ENCODE measurements at places on chromosomes 4 and X.

- DNase-seq = no peak
Measured at GRCh38 chrX:138082251-138082650, 516.3 kb downstream of the ZIC3 start.

GRCh38 chrX:105483011-105483410 lies 262.5 kb upstream of the TEX13A start:
- DNase-seq = no peak

GRCh38 chr4:53914313-53915016 lies 149.9 kb downstream of the CHIC2 start:
- no peak for DNase-seq

- no peak for DNase-seq
Measured at GRCh38 chr4:154276496-154276895, 215.1 kb downstream of the DCHS2 start.

DNA sequence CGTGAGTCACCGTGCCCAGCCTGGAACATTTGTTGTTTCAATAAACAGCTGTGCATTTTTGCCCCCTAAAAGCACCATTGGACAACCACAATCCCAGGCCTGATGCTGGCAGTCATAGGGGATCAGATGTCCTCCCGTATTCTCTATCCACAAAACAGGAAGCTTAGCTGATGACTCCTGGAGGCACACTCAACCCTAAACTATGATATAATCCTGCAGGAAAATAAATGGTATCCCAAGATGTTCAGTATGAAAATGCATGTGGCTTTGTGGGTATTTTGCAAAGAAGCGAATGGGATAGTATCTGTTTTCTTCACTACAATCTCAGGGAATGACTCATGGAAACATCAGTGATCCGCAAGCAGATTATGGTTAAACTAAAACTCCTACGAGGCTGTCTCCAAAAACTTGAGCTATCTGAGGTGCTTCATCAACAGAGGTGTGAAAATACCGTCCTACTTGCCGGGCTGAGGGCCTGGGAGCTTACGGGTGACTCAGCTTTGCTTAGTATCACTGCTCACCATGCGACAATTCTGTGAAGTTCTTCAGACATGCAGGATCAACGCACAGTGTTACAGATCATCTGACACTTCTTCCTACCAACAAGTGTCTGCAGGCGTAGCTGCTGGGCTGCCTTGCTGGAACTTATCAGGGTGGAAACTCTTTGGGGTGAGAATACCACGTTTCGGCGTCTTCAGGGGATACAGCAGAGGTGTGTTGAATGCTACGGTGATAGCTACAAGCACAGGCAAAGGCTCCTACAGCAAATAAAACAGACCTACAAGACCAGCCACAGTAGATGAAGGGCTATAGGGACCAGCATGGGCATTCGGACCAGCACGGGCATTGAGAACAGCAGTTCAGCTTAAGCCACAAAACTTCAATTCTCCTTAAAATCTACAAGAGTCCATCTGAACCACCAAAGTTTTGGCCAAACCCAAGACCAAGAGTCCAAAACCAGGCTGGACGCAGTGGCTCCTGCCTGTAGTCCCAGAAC lies 148.5 kb downstream of the DHRSX start:
- DNase-seq = peak; percentile 40

DNA sequence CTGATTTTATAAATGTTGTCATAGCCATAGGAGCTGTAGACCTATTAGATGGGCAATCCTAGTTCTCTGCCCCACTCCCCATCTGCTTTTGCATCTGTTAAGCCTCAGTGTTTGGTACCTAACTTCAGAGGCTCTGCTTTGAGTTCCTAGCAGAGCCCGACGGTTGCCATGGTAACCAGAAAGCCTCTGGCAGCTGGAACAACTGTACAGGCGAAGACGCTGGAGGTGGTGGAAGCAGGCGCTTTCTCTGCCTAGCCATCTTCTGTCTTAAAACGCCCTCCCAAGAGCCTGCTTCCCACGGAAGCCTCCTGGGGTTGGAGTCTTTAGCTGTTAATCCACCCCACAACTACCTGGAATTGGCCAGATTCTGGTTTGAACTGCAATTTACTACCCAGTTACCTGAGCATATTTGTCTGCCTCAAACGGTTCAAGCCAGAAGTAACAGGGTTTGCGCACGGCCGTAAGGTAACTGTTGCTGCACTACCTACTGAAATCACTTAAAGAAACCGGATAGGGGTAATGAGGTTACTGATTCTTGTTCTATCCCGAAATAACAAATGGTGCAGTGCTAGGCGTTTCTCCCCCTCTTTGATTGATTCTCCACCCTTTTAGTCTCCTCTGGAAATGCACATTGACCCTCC lies 1.0 kb upstream of the GABRG1 start:
- DNase-seq = peak; percentile 16

GRCh38 chr4:8207314-8207713 lies 8.2 kb downstream of the SH3TC1 start:
- no peak for DNase-seq

All from K562 (cell line).